A172 (cell line): ENCODE measurements at places on chromosomes 13 and 19. TPM values are rescaled to one million over a fixed set of nuclear protein-coding genes. Genes with fewer than 3 reads are reported as not detected.

- DNase-seq = no peak
Measured at GRCh38 chr13:43014162-43014561, 9.2 kb upstream of the DNAJC15 start.

Gene F10
- total RNA-seq = 0.29 and 0.36 TPM in 2 replicates

Gene ZNF304
- total RNA-seq = 13.0 and 14.0 TPM in 2 replicates

GRCh38 chr19:44626048-44626624, 12.8 kb downstream of the IGSF23 start:
- DNase-seq = peak; percentile 97

GRCh38 chr19:49924004-49924880, 4.8 kb upstream of the ATF5 start:
- DNase-seq = no peak

- no peak for DNase-seq
Measured at GRCh38 chr19:2180881-2181632, 17.3 kb downstream of the DOT1L start.

Gene FEM1A
- 10.7 and 11.6 TPM in 2 replicates for total RNA-seq

DNA sequence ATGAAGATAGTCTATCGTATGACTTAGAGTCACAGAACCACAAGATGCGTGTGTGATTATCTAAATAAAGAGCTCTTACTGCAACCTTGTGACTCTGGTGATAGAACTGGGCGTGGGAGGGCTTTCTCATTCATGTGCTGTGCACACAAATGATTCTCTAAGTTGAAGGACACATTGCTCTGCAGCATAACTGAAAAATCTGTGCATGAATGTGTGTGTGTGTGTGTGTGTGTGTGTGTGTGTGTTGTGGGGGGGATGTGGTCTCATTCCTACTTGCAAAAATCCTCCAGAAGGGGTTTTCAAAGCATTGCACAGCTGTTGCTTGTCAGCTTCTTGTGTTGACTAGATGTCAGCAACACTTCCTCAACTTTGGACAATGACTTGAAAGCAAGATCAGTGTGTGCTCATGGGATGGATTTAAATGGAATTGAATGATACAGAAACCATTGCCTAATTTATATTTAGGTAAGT, 22.4 kb downstream of the LRCH1 start:
- no peak for DNase-seq

DNA sequence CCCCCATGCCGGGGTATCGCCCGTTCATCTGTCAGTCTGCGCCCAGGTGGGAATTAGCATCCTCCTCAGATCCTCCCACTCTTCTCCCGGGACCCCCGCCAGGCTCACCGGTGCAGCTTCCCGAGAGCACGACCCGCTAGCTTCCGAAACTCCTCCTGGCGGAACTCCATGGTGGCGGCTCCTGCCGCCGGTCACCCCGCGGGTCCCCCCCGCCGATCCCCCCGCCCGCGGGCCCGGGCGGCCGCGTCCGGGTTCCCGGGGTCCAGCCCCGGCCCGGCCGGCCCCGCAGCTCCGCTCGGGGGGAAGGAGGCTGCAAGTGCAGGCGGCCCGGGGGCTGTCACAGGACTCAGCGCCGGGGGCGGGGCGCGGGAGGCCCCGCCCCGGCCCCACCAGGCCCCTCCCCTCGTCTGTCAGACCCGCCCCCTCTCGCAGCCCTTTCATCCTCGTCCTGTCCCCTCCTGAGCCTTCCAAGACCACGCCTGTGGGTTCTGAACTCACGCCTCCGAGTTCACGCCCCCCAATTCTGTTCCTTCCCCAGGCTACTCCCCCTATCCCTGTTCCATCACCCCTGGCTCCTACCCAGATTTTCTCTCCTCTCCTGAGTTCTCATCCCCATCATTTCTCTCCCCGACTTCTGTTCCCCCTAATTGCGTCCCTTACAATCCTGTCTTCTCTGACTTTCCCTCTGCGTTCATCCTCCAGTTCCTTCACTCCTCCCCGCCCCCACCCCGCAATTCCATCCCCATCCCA, at the start of gene SLC17A7:
SLC17A7 (minus strand) TSS at position 318 of the 750 bp plus-strand sequence; CDS start at position 170, 148 bp downstream.
- no peak for DNase-seq

DNA sequence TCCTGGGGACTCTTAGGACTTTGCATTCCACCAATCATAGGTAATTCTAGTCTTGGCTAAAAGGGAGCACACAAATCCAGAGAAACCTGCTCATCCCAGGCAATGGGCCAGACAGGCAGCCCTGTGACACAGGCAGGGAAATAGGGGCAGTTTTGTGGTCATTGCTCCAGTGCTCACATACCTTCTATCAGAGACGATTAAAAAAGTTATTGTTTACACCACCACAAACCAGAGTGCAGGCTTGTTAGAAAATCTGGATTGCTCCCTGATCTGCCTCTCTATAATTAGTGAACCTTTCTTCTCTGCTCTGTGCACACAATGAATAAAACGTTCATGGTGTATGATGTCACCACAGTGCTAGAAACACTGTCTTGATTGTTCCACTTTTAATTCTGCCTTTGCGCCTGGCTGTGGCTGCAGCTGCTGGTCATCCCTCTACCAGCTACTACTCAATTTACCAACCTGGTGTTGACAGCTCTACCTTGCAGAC, 121.6 kb upstream of the SPATA13 start:
- peak; percentile 47 for DNase-seq

Gene SLC1A6
- not detected in 2 replicates for total RNA-seq

Gene VSTM1
- not detected in 2 replicates for total RNA-seq

- DNase-seq = no peak
Measured at GRCh38 chr19:5894704-5895349, 8.8 kb downstream of the NDUFA11 start.

GRCh38 chr13:21071015-21071414, 9.6 kb upstream of the LATS2 start:
- peak; percentile 60 for DNase-seq

Gene ZNF653
- 5.2 and 21.2 TPM in 2 replicates for total RNA-seq
